ENCODE measurements at places on chromosomes 11 and 22.

- peak; percentile 93 for DNase-seq
Observed at GRCh38 chr11:72144807-72145565, 9.5 kb downstream of the FOLR3 start.

DNA sequence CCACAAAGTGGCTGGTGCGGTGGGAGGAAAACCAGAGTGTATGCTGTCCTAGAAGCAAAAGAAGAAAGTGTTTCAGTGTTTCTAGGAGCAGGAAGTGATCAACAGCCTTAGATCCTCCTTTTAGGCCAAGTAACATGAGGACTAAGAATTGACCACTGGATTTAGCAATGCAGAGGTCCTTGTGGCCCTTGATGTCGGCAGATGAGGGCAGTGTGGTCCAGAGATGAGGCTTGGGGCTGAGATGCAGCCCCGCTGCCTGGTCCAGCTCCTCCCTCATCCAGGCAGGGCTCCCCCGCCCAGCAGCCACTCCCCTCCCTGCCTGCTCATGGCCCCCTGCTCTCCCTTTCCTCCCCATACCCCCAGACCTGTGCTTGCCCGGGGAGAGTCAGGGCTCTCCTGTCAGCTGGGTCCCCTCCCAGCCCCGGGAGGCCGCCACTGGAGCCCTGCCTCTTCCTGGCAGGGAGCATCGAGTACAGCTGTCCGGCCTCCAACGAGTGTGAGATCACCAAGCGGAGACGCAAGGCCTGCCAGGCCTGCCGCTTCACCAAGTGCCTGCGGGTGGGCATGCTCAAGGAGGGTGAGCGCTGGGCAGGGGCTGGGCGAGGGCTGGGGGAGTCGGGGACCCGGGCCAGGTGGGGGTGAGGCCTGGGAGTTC is 3.7 kb downstream of the TRMT112 start:
- no peak for DNase-seq

- no peak for DNase-seq
Observed at GRCh38 chr11:85137597-85137996, 489.5 kb downstream of the DLG2 start.

DNA sequence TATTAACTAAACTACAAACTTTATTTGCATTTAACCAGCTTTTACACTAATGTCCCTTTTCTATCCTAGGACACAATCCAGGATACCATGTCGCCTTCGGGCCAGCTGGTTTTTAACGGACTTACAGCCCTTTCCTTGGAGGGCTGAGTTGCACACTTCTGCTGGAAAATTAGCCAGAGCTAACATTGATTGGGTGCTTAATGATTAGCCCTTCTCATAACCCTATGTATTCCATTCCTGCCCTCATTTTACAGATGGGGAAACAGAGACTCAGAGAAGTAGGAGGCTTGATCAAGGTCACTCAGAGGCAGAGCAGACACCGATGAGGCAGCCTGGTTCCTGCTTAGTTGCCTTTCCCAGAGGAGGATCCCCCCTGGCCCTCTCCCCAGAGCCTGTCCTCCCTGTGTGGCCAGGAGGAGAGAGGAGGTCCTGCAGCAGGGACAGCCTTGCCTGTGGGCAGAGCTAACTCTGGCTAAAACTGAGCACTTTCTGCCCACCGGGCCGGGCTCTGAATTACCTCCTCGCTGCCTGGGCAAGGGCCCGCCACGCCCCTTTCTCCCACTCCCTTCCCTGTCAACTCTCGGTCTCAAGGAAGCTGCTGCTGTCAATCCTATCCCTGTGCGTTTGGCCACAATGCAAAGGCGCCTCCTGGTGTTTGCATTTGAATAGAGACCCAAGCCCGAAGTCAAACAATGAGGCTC is 59.6 kb upstream of the PAX6 start:
- DNase-seq: peak; percentile 58

DNA sequence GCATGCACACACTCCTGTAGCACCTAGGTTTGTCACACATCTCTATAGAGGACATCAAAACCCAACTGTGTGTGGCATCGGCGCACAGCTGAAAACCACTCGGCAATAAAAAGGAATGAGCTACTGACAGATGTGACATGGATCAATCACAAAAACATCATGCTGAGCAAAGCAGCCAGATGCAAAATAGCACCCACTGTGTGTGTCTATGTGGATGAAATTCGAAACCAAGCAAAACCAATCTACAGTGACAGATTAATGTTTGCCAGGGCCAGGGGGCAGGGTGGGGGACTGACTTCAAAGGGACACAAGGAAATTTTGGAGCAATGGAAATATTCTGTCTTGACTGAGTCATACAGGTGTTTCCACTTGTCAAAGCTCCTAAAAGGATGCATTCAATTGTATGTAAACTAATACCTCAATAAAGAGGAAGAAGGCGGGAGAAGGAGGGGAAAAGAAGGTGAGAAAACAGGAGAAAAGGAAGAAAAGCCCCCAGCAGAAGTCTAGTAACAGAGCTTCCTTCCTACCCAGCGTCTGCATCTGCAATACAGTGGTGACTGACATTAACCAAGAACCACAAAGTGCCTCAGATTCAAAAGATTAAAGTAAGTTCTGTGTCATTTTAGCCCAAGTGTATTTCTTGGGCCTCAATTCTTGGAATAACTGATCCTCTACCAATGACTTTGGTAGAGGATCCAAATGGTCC is 49.8 kb downstream of the PACSIN2 start:
- DNase-seq: peak; percentile 61

GRCh38 chr22:31243339-31244045 is 31.4 kb downstream of the LIMK2 start:
- peak; percentile 95 for DNase-seq

DNA sequence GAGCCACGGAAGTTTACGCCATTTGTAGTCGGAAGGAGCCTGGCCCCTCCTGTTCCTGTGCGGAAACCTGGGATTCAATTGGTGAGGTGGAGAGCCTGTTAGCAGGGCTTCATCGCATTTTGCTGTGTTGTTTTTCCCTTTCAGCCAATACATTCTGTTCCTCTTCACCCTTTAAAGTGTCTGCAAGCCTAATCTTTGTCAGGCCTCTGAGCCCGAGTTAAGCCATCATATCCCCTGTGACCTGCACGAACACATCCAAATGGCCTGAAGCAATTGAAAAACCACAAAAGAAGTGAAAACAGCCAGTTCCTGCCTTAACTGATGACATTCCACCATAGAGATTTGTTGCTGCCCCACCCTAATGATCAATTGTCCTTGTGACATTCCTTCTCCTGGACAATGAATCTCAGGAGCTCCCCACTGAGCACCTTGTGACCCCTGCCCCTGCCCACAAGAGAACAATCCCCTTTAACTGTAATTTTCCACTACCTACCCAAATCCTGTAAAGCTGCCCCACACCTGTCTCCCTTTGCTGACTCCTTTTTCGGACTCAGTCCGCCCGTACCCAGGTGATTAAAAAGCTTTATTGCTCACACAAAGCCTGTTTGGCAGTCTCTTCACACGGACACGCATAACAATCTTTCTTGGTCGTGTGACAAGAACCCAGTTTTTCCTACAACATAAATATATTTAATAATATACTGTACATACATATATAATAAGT is 37.1 kb upstream of the MMP12 start:
- DNase-seq: peak; percentile 51

DNA sequence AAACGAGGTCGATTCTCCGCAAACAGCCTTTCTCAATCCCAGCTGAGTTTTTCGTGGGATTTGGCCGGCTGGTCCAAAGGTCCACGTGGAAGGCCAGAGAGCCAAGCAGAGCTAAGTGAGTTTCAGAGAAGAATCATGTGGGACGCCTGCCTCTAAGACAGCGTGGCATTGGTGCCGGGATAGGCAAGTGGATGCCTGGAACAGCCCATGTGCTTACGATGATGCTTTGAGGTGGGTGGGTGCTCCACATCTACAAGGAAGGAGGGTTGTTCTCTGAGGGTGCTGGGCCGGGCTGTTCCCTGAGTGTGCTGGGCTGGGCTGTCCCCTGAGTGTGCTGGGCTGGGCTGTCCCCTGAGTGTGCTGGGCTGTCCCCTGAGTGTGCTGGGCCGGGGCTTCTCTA is 41.4 kb downstream of the MUC2 start:
- DNase-seq: no peak

GRCh38 chr11:12585861-12586260 is 88.4 kb upstream of the TEAD1 start:
- DNase-seq: no peak

DNA sequence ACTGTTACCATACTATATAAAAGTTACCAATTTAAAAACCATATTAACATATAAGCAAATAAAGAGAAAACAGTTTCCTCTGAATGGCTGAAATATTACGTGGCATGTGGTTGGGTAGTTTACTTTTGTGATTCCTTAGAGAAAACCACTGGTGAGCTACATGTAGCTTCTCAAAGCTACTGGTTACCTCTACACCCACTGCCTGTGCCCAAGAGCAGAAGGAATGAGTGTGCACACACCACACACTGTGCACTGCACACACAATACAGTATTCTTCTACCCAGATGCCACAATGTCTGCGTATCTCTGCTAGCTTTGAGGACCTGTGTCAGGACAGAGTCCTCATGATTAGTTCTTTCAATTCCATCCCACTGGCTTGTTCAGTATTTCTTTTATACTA is 25.5 kb upstream of the YPEL1 start:
- no peak for DNase-seq

GRCh38 chr11:61429346-61429690 is 457 bp downstream of the CPSF7 start:
- DNase-seq: peak; percentile 40

GRCh38 chr11:44595964-44596381 is 30.5 kb downstream of the CD82 start:
- no peak for DNase-seq

DNA sequence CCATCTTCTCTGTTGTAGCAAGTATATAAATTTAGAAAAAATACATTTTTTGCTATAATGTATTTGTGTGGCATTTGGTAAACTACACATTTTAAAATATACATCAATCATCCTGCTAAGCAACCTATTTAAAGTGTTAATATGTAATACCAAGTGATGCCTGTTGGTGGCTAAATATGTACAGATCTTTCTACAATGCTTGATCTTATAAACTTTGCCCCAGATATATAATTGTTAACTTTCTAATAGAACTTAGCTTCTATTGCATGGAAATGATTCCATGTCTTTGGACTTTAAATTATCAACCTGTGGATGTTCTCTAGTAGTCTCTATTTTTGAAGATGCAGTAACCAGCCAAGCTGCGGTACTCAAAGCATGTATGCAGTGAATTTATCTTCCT is 1260.4 kb upstream of the RAG2 start:
- DNase-seq: peak; percentile 9

DNA sequence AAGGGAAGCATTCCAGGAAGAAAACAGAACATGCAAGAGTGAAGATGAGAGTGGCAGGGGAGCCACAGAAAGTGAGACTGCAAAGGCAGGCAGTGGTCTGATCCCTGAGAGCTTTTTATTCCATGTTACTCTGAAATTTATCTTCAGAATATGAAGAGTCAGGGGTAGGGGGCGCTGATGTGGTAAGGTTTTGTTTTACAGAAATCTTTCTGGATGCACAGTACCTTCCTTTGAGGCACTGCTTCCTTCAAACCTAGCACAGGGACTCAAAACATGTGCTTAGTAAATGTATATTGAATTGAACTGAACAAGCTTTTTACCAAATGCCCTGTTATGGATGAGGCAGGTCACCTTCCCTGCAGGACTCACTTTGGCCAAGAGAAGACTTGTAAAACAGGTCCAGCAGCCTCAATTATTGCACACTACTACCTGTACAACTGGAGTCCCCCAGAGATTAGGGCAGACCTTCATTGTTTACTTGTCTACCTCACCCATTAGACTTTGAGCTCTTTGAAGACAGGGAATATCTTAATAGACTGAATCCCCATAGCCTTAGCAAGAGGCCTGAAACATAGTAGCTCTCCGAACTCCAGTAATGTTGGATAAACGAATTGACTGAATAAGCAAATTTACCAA is 2.2 kb downstream of the PAK1 start:
- peak; percentile 73 for DNase-seq

- peak; percentile 30 for DNase-seq
Observed at GRCh38 chr11:70167723-70168404, 35.2 kb upstream of the FADD start.

DNA sequence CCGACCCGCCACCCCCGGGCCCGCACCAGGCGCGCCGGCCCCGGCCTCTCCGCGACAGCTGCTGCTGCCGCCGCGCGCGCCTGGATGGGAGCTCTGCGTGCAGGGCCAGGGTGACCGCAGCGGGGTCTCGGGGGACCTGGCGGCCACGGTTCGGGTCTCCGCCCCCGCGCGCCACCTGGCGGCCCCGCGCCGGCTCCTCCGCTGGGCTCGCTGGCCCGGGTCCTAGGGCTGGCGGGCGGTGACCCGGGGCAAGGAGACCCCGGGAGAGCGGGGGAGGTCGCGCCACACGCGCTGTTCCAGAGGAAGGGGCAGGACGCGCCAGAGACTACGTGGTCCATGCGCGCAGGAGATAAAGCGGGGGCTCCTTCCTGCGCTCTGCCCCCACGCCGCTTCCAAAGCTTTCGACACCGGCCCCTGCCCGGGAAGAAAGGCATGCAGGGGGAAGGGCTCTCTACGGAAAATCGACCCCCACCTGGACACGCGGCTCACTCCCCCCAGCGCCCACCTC is 562 bp downstream of the SHANK2 start:
- peak; percentile 22 for DNase-seq

DNA sequence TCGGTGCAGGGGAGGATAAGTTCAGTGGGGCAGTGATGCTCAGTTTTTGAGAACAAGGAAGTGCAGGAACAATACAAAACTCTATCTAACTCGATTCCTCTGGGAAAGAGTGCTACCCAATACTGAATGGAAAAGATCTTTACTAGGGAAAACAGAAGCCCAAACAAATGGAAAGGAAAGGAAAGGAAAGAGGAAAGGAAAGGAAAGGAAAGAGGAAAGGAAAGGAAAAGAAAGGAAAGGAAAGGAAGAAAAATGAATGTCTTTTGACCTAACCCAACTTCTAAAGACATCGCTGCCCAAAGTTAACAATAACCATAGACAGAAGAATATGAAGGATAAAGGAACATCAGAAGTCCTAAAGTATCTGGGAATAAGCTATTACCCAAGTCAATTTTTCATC is 41.6 kb downstream of the PHF21A start:
- no peak for DNase-seq

DNA sequence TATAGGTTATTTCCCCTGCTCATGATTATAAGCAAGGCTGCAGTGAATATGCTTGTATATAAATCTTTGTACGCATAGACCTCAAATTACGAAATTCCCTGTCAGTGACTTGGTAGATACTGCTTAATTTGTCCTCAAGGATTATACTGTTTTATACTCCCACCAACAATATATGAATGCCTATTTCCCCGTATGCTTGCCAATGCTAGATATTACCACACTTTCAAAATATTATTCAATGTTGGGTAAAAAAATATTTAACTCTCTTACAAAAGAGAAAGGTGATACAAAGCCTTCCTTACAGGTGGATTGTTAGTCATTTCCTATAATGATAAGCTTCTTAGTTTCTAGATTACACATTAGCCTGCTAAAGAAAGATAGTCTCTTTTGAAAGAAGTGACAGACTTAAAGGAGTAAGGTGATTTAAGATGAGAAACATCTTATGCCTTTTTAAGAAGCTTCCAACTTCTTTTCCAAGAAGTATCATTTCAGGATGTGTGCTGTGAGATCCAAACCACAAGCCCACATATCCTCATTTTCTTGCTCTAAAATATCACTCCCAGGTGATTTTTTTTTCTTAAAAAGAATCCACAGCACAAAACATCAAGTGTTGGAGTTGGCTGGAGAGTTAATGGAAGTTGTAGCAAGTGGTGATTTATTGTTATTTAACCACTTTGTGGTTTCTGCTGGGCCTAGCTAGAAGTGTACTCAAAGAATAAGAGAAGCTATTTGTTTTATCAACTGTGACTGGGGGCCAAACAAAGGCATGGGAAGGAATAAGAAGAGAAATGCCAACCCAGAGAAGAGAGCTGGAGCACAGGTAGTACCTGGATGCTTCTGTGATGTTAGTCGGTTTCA is 59.2 kb downstream of the BARX2 start:
- peak; percentile 68 for DNase-seq

All from epithelial cell of esophagus (primary cell).